ENCODE measurements at places on chromosomes 11 and 22.

- no peak for DNase-seq
Measured at GRCh38 chr11:56750190-56750589, 1.7 kb upstream of the OR9G4 start.

DNA sequence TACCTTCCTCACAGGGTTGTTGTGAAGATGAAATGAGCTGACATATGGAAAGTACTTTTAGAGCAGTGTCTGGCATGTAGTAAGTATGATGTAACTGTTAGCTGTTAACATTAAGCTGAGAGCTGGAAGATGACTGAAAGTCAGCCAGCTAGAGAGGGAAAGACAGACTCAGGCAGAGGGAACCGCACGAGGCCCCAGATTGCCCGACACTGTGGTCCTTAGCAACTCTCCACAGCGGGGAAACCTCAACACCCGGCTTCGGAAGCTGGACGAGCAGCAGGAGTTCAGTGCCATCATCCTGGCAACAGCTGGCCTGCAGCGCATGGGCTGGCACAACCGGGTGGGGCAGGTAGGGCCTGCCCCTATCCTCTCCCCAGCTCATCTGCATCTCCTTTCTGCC is 6.5 kb downstream of the HMBS start:
- no peak for DNase-seq

- DNase-seq, result no peak
Measured at GRCh38 chr22:19064354-19065054, 57.7 kb downstream of the DGCR2 start.

- DNase-seq, result no peak
Measured at GRCh38 chr11:121489823-121490222, 37.1 kb upstream of the SORL1-AS1 start.

DNA sequence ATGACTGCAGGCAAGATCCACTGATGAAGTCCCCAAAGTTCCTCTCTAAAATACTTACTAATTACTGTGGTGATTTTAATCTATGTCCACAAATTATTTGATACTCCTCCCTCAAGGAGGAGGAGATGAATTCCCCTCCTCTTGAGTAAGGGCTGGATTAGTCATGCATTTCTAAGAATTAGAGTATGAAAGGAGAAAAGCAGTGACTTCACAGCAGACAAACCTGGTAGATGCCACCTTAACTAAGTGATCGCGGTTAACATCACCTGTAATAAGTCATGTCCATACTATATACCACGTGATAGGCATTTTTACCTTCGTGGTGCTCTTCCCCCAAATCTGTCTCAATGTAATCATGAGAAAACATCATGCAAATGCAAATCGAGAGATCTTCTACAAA is 52.0 kb upstream of the TSPAN18 start:
- no peak for DNase-seq

DNA sequence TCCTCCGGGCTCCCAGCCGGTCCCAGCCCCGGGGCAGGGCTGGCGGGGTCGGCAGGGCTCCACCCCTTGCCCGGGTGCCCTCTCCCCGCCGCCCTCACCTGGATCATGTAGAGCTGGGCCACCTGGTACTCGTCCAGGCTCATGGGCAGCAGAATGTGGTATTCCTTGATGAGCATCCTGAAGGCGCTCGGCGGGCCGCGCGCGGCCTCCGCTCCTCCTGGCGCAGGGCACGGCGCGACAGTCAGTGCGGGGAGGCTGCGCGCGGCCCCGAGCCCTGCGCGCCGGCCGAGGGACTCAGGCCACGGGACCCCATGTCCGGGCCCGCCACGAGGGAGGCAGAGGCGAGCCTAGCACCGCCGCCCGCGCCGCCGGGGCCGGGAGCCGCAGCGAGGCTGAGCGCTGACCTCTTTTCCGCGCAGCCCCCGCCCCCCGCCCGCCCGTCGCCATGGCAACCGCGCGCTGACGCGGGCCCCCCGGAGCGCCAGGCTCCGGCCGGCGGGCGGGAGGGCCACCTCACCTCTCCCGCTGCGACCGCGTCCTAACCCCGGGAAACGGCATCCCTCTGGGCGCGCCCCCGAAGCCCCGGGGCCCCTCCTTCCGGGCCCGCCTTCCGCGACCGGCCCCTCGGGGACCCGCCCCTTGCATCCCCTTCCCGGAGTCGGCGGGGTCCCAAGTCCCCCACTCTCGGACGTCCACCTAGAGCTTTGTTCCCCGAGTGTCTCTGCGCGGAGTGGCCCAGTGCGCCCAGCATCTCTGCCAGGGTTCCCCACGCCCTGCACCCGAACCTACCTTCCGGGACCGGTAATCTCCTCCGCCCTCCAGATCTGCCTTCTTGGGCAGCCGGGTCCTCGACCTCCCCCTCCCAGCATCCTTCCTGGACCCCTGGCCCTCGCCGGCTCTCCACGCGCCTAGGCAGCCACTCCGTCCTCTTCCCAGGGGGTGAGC is 886 bp downstream of the PITPNM1 start:
- peak; percentile 49 for DNase-seq

DNA sequence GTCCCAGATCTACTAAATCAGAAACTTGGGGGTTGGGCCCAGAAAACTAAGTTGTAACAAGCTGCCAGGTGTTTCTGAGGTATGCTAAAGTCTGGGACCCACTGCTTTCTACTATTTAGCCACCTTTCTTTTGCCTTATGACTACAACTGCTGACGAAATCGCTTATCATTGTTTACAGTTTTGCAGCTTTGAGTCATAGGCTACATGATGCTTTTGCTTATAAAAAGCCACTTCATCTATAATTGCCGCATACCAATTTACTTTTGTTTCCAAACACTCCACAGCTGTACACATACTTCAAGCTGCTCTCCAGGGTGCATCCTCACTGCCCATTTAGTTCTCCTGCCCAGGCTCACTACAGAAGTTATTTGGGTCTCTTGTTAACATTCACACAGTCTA is 144.7 kb downstream of the ENTHD1 start:
- no peak for DNase-seq

DNA sequence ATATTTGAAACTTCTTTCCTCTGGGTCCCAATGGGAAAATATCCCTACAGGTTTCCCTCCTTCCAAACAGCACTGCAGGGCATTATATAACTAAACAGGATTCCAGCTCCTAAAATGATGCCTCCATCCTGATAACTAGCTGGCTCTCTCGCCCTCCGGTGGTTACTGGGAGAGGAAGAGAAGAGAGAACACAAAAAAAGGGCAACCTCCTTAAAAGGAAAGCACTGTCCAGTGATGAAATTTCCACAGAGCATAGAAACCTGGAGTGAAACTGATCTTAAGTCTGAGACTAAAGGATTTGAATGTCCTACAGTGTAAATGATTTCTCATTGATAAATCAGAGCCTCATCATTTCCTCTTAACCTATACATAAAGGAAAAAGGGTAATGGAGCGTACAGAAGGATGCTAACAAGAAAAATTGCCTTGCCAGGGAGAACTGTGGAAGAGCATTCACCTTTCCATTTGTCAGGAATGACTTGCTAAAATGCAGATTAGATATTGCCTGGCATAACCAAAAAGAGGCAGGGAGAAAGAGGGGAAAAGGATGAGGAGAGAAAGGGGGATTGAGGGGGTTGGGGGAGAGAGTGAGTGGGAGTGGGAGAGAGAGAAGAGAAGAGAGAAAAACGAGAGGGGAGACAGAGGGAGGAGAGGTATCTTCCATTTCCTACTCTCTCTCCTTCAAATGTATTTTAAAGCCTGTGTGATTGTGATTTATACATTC is 121.3 kb downstream of the APOL5 start:
- DNase-seq, result no peak

- no peak for DNase-seq
Measured at GRCh38 chr11:11293798-11294550, 59.1 kb downstream of the CSNK2A3 start.

DNA sequence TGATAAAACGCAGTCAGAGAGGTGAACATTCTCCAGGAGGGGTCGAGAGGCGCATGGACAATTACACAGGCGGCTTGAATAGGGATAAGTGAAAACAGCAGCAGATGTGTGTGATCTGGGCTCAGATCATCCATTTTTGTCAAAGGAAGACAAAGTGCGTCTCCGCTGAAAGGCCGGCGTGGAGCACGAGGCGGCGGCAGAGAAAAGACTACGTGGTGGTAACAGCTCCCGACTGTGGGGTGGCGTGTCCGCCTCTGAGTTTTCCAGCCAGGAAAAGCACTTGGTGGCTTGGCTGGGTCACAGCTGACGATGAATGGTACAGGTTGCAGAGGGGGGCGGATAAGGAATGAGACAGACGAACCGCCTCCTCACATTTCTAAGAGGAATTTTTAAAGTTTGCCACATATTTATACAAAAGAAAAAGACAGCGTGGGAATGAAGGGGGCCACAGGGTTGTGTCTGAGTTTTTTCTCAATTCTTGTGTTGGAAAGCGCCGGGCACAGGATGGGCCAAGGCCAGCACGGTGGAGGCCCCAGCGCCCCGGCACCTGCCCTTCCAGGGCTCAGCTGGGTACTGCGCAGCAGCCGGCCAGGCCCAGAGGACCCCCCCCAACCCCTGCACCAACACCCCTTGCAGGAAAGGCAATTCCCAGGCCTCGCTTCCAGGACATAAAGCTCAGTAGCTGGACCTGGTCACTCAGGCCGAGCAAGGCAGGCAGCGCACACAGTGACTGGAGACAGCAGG is 80.4 kb downstream of the TRMU start:
- DNase-seq, result no peak

GRCh38 chr22:46433318-46433717 is 97.8 kb downstream of the TRMU start:
- DNase-seq, result no peak

GRCh38 chr11:122207505-122207904 is 91.5 kb upstream of the BLID start:
- no peak for DNase-seq

GRCh38 chr11:56740107-56740506 is 8.4 kb downstream of the OR9G4 start:
- no peak for DNase-seq

DNA sequence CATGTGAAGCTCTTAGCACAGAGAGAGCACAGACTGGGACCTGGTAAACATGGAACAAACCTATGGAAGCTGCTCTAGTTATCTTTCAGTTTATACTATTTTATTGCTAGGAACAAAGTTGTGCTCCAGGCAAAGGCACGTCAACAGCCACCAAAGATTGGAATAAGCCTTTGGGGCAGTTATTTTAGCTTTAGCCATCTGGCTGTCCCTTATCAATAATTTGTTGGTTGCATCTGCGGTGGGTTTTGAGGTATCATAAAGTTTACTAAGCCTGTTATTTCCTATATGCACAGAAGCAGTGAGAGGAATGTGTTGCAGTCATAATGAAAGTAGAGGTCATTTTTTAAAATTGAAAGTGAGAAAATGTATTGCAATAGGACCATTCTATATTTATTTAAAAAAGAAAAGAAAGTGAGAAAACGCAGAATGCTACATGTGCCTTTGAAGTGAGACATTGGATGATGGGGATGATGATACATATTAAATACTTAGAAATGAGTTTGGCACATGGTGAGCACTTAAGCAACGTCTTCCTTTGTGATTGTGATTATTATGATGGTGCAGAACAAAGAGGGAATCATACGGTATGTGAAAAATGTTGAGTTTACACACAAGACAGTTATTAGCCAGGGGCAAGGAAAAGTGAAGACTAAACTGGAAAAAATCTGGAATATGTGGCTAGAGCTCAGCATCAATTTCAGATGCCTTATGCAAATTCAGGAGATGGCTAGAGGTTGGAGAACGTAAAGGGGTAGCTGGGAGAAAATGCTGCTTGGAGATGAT is 58.3 kb downstream of the PRR5L start:
- no peak for DNase-seq

DNA sequence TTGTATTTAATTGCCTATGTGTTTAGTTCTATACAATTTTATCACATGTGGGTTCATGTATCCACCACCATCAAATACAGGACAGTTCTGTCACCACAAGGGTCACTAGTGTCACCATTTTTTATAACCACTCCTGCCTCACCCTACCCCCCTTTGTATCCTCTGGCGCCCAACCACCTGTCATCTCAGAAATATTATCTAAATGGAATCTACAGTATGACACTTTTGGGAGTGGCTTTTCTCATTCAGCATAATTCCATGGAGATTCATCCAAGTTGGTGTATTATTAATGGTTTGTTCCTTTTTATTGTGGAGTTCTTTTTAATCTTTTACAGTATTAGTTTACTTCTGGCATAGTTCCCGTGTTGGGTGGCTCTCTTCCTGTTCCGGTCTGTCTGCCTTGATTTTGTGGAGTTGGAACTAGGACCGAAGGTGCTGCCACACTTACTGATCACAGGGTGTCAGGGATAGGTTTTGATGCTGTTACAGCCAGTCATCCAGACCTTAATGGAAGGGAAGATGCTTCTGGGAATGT is 58.5 kb downstream of the TNRC6B start:
- no peak for DNase-seq

DNA sequence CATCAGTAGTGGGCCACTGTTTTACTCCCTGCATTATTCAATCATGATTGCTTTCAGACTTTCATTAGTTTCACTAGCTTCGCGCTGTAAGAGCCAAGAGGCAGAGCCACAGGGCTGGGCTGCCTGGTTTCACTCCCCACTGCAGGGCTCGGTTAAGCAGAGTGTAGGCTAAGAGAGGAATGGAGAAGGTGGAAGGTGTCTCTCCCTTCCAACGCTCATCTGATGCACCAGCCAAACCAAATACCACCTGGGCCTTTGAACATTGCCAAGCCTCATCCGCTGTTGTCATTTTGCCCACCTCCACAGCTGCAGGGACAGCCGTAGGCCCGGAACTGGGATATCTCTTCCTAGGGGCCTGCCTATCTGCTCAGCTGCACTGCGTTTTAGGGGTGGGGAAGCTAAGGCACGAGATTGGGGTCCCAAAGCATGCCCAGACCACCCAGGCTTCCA is 480 bp upstream of the SMARCB1 start:
- no peak for DNase-seq

GRCh38 chr22:32828150-32828549 is 26.6 kb downstream of the TIMP3 start:
- no peak for DNase-seq

DNA sequence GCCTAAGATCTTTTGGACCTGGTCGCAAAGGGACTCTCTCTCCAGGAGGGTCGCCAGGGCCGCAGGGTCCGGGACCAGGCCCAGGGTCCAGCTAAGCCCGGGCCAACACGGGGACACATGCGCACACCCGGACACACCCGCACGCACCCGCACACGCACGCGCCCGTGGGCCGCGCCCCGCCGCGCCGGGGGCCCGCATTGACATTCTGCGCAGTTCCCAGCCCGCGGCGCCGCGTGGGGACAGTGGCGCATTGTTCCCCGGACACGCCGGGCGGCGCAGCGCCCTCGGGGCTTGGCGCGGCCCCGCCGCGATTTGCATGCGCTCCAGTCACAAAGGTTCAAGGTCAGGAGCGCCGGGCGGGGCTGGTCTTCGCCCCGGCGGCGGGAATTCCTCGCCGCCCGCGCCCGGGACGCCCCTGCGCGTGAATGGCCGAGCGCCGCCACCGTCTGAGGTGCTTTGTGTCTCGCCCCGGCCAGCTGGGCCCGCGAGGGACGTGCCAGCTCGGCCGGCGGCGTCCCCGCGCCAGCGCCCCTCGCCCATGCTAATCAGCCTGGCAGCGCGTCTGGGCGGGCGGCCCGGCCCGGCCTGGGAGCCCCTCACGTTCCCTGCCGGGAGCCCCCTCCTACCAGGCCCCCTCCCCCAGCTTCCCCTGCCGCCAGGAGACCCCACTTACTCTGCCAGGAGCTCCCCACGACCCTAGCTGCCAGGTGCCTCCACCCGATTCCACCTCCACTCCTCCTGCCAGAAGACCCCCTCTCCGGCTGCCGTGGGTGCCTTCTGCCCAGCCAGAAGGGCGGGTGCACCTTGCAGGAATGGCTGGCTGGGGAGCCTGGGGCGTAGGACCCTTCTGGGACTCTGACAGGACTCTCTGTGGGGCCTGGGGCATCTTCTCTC is 50.5 kb upstream of the WNT7B start:
- no peak for DNase-seq

- no peak for DNase-seq
Measured at GRCh38 chr11:74412321-74412720, 14.1 kb upstream of the PGM2L1 start.
